Hematopoietic multipotent progenitor cell treated with erythropoietin and hydrocortisone succinate and interleukin-3 and kit ligand, for 6 days (in vitro differentiated cells): ENCODE measurements at places on chromosomes 12 and 14.

DNA sequence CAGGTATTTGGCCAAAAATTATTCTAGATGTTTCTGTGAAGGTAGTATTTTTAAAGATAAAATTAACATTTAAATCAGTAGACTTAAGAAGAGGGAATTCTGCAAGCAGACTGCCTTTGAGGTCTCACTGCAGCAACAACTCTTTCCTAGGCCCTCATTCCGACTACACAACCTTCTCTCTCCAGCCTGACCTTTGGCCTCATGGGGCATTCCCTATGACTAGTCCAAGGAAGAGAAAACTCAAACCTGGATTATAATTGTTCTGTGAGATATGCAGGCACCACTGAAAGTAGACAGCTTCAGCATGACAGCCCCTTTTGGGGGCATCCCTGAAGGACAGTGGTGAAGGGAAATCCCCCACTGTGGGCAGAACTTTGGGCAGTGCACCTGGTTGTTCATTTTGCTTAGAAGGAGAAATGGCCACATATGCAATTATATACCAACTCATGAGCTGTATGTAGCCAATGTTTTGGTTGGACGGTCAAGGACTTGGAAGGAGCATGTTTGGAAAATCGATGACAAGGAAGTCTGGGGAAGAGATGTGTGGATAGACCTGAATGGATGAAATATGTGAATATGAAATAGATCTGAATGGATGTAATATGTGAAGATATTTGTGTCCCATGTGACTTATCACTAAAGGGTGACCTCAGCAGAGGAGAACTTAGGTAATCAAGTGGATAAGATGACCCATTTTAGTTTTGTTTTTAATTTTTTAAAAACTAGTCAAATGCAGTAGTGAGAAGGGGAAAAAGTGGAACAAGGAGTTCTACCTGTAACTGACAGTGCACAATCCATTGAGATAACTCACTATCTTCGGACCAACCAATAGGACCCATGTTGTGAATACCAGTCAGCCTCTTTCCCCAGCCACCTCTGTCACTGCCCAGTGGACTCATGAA, 233.3 kb upstream of the FOXN3 start:
- no peak for DNase-seq

GRCh38 chr12:111435661-111436201, 30.0 kb downstream of the SH2B3 start:
- peak; percentile 33 for DNase-seq

GRCh38 chr12:33423706-33424105, 15.9 kb downstream of the SYT10 start:
- no peak for DNase-seq

- peak; percentile 41 for DNase-seq
Measured at GRCh38 chr12:93468008-93468371, 676 bp downstream of the MRPL42 start.

DNA sequence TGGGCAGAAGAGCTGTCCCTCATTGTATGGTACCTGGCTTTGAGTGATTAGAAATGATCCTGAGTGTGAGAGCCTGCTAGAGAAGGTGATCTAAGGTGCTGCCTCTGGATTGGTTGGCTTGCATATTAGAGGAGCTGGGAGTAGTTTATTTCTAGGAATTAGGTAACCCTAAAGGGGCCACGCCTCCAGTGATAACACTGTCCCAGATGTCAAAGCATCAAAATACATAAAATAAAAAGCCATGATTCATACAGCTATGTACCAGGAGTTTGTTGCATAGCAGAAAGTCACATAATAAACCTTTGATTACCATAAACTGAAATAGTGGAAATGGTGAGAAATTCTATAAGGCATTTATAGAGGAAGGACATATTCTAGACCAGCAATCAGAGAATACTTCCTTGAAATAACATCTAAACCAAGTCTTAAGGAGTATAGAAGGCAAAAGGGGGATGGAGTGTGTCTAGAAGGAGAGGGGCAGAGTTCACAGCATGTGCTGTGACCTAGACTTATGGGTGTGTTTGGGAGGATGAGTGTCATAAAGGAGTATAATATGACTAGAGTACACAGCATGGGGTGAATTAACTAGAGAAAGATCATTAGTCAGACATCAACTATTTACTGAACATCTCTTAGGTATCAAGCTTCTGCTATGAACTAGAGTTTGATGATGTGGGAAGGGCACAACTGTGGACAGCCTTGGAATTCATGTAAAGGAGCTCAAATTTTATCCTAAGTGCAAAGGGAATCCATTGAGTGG, 686.4 kb downstream of the GALC start:
- DNase-seq = no peak

GRCh38 chr14:74552623-74553022, 59.1 kb downstream of the ISCA2 start:
- no peak for DNase-seq

- DNase-seq = no peak
Measured at GRCh38 chr14:92982956-92983355, 60.0 kb downstream of the CHGA start.

GRCh38 chr12:27297566-27297965, 35.1 kb upstream of the BMAL2 start:
- DNase-seq = no peak

DNA sequence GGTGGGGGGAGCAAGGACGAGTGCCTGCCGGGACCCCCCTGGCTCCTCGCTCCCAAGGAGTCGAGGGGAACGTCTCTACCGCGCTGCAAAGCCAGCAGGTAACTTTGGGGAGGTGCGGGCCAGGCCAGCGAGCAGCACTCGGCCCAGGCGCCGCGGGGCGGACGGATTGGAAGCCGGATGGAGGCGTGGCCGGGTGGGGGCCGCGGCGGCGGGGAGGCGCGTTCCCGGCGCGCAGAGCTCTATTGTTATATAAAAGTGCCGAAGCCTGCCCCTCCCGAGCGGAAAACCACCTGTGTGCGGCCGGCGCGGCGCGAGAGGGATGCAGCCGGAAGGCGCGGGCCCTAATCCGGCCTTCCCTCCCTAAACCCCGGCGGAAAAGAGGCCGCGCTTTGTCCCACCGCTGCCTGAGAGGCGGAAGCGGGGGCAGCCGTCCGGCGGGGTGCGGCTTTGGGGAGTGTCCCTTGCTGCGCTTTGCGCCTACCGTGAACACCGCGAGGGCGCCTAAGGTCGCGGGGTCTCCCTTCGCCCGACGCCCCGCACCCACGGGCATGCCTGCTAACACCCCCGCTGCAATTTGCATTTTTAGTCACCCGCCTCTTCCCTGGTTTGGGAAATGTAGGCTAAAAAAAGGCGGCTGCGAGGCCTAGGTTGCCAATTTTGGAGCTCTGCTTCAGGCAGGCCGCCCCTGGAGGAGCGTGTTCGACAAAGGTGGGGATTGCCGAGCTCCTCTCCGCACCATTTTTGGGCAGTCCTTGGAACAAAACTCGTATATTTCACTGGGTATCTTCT, 1.7 kb upstream of the DUSP6 start:
- peak; percentile 71 for DNase-seq

DNA sequence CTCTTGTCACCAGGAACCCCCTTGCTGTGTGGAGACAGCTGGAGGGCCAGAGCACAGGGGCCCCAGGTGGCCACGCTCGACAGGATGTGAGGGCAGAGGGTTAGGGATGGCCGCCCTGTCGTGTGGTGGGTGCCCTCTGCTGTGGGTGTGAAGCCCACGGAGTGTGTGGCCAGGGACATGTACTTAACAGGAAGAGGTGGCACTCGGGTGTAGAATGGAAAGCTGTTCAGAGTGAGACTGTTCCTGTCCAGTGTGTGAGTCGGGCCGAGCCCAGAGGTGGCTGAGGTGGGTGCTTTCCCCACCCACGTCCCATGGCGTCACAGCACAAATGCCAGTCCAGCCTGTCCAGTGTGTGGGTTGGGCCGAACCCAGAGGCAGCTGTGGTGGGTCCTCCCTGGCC, 47.1 kb downstream of the FBRSL1 start:
- no peak for DNase-seq

GRCh38 chr12:5872745-5873144, 72.3 kb downstream of the ANO2 start:
- DNase-seq = peak; percentile 35

- no peak for DNase-seq
Measured at GRCh38 chr14:95071649-95072280, 85.6 kb downstream of the DICER1 start.

DNA sequence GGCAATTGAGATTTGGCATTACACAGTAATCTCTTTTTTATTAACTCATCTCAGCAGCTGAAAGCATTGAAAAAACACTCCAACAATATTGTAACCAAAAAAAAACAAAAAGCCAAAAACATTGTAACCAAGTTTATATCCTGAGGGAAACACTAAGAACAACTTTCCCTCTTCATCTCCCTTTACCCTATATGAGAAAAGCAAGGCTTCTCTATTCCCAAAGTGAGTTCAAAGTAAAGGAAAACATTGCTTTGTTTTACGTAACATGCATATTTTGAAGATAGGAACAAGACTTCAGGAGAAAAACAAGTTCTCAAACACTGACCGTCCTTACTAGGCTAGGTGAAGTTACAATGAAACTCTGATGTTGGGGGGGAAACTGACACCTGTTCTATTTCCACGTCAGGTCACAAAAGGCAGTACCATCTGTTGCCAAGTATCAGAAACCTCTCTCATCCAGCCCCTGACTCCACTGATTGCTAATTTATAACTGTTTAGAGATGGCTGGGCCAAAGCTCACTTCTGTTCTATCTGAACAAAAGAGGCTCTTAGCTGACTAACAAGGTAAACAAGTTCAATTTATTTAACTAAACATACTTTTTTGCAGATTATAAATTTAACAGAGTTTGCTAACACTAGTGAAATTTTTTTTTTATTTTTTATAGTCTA, 67.9 kb upstream of the PLXNC1 start:
- DNase-seq = no peak

GRCh38 chr14:49420201-49420600, 166.0 kb downstream of the RPS29 start:
- DNase-seq = no peak

GRCh38 chr12:1594006-1594260, 448 bp downstream of the FBXL14 start:
- DNase-seq = no peak
